ENCODE measurements at places on chromosomes 2 and 18.

- DNase-seq: no peak
Measured at GRCh38 chr2:27092696-27093429, 6.3 kb downstream of the KHK start.

DNA sequence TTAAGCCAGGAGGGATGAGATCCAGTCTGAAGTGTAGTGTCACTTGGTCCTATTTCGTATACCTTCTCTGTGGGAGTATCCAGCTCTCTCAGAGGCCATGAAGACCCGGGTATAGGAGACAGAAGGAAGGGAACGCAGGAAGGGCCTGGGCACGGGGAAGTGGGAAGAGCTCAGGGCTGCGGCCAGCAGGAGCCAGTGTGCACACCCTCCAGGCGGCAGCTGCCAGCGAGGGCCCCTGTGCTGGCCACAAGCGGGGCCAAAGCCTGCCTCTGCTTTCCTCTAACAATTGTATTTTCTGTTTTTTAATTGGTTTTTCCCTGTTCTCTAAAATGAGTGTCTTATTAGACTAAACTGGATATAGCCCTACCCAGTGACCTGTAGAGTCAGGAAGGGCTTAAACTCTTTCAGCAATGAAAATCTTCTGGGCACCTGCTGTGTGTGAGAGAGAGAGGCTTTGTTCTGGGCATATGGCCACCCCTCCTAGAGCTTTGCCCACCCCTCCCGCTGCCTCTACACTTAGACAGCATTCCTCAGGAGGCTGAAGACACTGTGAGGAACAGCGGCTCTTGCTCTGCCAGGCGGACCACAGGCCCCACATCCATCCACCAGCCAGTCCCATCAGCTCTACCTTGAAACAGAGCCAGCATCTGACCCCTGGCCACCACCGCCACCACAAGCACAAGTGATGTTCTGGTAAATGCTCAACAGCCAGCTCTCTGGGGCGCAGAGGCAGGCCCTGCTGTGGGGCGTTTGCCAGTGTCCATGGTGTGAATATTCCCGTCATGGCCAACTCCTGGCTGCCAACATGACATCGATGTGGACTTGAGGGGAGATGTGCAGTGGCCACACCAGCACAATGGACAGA, 9.5 kb downstream of the GPR17 start:
- no peak for DNase-seq

DNA sequence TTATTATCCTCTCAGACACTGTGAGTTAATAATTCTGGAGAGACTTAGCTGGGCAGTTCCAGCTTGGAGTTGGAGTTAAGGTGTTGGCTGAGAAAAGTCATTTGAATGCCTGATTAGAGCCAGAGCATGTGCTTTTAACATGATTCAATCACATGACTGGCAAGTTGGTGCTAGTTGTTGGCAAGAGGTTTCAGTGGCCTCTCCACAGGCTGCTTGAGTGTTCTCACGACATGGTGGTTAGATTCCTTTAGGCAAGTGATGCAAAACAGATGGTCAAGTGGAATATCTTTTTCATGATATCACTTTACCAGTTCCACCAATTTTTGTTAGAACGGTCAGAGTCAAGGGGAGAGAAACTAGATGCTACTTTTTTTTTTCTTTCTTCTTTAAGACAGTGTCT, 262.7 kb upstream of the FN1 start:
- no peak for DNase-seq

DNA sequence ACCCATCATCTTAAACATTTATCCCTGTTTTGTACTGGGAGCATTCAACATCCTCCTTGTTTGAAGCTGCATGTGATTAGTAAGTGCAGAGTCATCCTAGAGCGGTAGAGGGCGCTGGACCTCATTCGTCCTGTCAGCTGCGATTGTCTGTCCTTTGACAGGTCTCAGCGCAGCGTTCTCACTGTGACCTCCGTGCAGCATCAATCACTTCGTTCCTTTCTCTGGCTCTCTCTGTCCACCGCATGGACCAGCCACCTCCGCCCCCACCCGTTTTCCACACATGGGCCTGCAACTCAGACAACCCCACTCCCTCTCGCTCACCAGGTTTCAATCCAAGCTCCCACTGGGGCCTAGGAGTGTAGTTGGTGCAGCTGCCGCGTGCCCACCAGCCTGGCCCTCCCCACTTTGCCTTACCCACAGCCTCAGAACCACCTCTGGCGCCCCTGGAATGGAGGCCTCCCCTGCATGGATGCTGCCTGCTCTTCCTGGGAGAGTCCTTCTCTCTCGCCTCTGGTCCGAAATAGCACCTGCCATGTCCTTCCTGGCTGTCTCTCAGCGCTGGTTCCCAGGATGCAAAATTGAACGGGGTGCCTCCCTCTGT, 90.5 kb downstream of the NDUFA10 start:
- peak; percentile 53 for DNase-seq

- DNase-seq: no peak
Measured at GRCh38 chr2:138125306-138126288, 161.3 kb downstream of the HNMT start.

DNA sequence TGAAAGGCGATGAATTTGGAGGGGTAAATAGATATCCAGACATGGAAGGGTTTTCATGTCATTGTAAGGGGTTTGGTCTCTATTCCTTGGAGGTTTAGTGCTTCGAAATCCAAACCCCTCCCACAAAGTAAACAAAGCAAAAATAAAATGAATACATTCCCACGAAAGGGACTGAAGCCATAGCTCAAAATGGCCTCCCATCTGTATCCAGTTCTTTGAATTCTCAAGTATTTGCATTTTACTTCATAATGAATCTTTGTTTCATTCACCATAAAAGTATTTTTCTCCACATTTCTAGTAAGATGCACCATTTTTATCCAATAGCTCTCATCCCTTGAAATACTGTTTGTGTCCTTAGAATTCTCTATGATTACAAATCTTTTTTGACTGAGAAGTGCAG, 103.2 kb upstream of the DTNA start:
- no peak for DNase-seq

DNA sequence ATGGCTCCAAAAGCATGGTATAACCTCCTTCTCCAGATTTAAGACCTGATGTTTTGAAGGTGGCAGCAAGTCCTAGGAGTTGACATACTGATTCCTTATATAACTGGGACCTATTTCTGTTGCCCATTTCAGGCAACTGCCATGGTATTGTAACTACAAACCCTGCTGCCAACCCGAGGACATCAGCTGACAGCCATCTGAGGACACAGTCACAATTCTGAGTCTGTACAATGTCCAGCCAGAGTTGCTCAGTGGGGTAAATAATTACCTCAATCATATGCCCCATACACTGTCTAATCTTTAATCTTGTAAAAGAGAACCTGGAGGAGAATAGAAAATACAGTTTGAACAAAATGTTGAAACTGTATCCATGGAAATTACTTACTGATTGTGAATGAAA, 8.7 kb upstream of the GAREM2 start:
- no peak for DNase-seq

- DNase-seq: no peak
Measured at GRCh38 chr2:134771313-134771801, 52.6 kb upstream of the TMEM163 start.

GRCh38 chr2:118979152-118979861, 37.3 kb downstream of the MARCO start:
- DNase-seq: no peak

DNA sequence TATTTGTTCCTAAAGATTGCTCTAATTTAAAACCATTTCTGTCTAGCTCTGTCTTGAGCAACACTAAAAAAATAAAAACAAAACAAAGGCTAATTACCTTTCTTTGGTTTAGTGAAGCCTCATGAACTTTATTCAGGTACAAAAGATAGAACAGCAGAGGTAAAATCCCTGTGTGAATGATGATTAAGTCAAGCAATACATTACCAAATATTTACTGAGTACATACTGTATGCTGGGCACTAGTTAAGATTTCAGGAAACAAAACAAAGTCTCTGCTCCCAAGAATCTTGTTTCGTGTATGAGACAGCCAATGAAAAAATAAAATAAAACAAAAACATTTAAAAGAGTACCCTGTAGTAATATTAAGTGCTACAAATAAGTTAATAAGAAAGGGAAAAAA, 257.5 kb downstream of the RND3 start:
- DNase-seq: no peak

DNA sequence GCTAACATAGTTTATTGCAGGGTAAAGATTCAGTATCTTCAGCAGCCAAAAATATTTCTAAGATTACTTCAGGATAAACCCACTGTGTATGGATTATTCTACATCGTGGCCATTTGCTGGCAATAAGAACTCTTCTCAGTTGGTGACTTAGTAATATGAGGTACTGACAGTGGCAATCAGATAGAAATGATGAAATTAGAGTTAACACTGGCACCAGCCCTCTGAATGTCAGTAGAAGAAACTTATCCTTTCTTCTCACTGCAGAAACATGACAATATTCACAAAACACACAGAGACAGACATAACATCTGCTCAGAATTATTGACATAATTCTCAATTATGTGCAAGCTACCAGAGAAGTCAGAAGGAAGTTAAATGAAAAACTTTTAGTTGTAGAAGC, 246.3 kb upstream of the COL3A1 start:
- no peak for DNase-seq

- no peak for DNase-seq
Measured at GRCh38 chr2:10091182-10091888, 11.1 kb upstream of the CYS1 start.

GRCh38 chr2:138565230-138565598, 63.6 kb downstream of the SPOPL start:
- no peak for DNase-seq

DNA sequence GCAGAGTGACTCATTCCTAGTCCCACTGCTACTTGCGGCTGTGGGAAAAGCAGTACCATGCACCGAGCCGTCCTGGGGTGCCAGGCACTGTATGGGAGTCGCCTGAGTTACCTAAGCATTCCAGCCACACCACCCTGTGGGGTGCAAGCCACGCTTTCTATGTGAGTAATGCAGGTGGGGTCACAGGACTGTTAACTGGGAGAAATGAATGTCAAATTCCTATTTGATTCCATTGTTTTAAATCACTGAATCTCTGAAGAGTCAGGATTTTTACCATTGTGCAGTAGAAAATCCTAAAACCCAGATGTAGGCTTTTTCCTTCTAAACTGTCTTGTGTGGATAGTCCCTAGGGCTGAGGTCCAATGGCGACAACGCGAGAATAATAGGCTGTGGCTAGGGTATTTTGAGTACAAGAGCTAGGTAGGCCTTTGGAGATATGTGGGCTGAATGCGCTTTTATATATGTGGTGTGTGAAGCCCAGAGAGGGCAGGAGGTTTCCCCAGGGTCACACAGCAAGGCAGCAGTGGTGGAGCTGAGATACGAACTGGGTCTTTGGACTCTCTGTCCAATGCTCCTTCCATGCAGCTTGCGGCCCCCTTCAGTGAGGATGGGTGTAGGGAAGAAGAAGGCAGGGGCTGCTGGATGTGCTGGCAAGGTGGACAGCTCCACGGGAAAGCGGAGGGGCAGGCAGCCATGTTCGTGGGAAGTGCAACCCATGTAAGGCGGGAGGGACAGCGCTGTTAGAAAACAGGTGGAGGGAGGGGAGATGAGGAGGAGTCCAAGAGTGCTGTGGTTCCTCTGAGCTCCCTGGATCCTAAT, 83.2 kb downstream of the DDX1 start:
- DNase-seq: no peak

GRCh38 chr2:145207884-145208283, 688.0 kb upstream of the ZEB2 start:
- DNase-seq: no peak

GRCh38 chr18:2240311-2240705, 331.0 kb downstream of the METTL4 start:
- no peak for DNase-seq

DNA sequence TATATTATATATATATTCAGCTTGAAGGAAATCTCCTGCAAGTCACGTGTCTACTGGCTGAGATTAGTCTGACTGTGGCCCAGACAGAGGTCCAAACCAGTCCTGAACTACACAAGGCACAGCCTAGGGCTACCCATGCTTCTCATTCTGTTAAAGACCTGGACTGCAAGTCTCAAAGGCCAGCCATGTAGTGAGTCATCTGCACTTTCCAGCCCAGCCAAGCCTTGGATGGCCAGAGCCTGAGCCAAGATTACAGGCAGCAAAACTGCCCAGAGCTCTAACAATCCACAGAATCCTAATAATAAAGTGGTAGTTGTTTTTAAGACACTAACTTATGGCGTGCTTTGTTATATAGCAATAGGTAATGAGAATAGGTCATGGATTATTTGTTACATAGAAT, 259.6 kb downstream of the SS18 start:
- no peak for DNase-seq

- no peak for DNase-seq
Measured at GRCh38 chr2:134407154-134407890, 153.4 kb downstream of the MGAT5 start.

DNA sequence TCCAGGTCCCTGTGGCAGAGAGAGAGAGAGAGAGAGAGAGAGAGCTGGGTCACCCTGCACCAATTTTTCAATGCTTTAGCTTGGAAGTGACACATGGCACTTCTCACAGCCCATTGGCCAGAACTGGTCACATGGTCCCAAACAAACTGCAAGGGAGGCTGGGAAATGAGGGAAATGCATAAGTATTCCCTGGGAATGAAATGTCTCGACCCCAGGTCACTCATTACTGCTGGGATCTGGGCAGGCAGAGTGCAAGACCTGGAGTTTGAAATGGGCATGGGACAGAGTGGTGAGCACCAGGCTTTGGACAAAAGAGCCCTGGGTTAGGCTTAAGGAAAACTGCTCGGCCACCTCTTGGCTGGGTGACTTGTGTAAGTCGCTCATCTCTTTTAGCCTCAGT, 37.0 kb downstream of the SMAD7 start:
- DNase-seq: no peak

GRCh38 chr18:48324651-48325050, 84.5 kb downstream of the ZBTB7C start:
- DNase-seq: no peak

DNA sequence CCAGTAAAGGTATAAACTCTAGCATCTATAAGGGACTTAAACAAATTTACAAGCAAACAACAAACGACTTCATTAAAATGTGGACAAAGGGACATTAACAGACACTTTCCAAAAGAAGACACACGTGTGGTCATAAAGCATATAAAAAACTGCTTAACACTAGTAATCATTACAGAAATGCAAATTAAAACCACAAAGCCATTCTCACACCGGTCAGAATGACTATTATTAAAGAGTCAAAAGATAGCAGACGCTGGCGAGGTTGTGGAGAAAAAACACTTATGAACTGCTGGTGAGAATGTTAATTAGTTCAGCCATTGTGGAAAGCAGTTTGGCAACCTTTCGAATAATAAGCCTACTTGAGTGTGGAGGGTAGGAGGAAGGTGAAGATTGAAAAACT, 217.1 kb upstream of the DLGAP1 start:
- no peak for DNase-seq

- no peak for DNase-seq
Measured at GRCh38 chr2:166725927-166726924, 162.1 kb upstream of the XIRP2 start.

GRCh38 chr2:202771741-202772460, 99.7 kb downstream of the ICA1L start:
- DNase-seq: no peak

- DNase-seq: no peak
Measured at GRCh38 chr18:49305688-49306336, 154.6 kb downstream of the DYM start.
